ENCODE measurements at places on chromosomes 3 and 15. TPM values are rescaled to one million over a fixed set of nuclear protein-coding genes. Genes with fewer than 3 reads are reported as not detected.

DNA sequence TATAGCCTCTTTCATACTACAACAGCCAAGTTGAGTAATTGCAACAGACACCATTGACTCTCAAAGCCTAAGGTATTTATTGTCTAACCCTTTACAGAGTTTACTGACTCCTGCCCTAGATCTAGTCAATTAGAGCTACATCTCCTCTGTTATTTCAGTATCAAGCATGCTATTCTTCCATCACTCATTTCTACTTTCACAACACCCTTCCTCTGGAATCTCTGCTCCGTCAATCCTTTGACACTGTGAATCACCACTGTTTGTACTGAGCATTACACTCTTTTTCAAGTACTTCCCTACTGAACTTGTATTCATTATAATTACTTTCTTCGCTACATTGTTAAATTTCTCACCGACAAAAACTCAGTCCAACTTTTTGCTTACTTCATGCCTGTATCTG lies 121.8 kb downstream of the ZNF609 start:
- peak overlapping the region; percentile 53 for H3K27ac ChIP-seq
- H3K27me3 ChIP-seq = no peaks in the 10 kb centered on the region
- peaks cover 10% of the 10 kb centered on the region for H3K36me3 ChIP-seq
- DNase-seq = no peak
- no peak overlapping the region for H3K4me3 ChIP-seq
- peaks cover 26% of the 10 kb centered on the region for H3K4me1 ChIP-seq

DNA sequence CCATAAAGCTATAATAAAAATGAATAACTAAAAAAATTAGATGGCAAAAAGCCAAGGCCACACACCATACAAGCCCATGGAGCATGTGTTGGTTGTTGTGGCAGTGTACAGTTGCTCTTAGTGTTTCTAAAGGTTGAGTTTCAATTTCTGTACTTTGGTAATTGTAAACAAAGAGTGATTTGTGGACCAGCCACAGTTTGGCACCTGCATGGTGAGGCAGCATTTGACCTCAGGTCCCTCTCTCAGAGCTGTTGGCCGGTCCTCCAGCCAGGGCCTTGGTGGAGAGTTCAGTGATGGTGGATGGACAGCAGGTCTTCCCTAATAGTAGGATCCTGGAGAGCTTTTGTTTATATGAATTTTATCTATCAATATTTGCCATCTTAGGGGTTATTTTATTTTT lies 5.6 kb downstream of the ACAD9 start:
- no peak overlapping the region for H3K27ac ChIP-seq
- no peak for DNase-seq
- no peak overlapping the region for H3K4me3 ChIP-seq
- peaks cover 12% of the 10 kb centered on the region for H3K4me1 ChIP-seq
- peaks cover 15% of the 10 kb centered on the region for H3K36me3 ChIP-seq

- H3K27me3 ChIP-seq = no peaks in the 10 kb centered on the region
- peak overlapping the region; percentile 77 for H3K27ac ChIP-seq
- H3K36me3 ChIP-seq = peaks cover 29% of the 10 kb centered on the region
- peak overlapping the region; percentile 58 for H3K4me3 ChIP-seq
- peak; percentile 94 for DNase-seq
Measured at GRCh38 chr15:24823473-24823872, 131.3 kb upstream of the SNRPN start.

- no peak overlapping the region for H3K27ac ChIP-seq
- peaks cover 18% of the 10 kb centered on the region for H3K4me1 ChIP-seq
- no peaks in the 10 kb centered on the region for H3K27me3 ChIP-seq
- peaks cover 10% of the 10 kb centered on the region for H3K36me3 ChIP-seq
- H3K4me3 ChIP-seq = no peak overlapping the region
Measured at GRCh38 chr3:176905331-176905730, 292.0 kb downstream of the TBL1XR1 start.

DNA sequence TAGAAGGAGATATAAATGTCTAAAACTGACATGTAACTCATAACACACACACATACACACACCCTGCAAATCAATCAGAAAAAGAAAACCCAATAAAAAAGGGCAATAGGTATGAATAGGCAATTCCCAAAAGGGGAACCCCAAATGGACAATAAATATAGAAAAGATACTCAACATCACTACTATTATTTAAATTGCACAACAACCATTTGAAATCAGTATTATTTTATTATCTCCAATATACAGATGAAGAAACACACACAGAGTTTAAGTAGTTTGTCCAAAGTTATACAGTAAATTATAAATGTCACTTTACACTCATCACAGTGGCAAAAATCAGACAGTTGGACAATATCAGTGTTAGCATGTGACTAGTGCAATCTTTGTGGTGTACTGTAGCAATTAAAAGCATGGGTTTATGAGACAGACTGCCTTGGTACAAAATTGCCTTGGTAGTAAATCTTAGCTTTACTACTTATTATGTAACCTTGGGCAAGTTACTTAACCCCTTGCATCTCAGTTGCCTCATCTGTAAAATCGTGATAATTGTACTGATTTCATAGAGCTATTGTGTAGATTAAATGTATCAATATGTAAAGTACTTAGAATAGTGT lies 3.4 kb upstream of the FSTL1 start:
- peaks cover 24% of the 10 kb centered on the region for H3K4me1 ChIP-seq
- H3K27me3 ChIP-seq = no peaks in the 10 kb centered on the region
- H3K36me3 ChIP-seq = peaks cover 4% of the 10 kb centered on the region
- H3K4me3 ChIP-seq = no peak overlapping the region
- H3K27ac ChIP-seq = no peak overlapping the region

GRCh38 chr3:143128227-143128955 lies 8.8 kb downstream of the CHST2 start:
- DNase-seq = no peak
- no peak overlapping the region for H3K27ac ChIP-seq
- H3K4me1 ChIP-seq = peaks cover 12% of the 10 kb centered on the region
- no peak overlapping the region for H3K4me3 ChIP-seq
- H3K27me3 ChIP-seq = no peaks in the 10 kb centered on the region

DNA sequence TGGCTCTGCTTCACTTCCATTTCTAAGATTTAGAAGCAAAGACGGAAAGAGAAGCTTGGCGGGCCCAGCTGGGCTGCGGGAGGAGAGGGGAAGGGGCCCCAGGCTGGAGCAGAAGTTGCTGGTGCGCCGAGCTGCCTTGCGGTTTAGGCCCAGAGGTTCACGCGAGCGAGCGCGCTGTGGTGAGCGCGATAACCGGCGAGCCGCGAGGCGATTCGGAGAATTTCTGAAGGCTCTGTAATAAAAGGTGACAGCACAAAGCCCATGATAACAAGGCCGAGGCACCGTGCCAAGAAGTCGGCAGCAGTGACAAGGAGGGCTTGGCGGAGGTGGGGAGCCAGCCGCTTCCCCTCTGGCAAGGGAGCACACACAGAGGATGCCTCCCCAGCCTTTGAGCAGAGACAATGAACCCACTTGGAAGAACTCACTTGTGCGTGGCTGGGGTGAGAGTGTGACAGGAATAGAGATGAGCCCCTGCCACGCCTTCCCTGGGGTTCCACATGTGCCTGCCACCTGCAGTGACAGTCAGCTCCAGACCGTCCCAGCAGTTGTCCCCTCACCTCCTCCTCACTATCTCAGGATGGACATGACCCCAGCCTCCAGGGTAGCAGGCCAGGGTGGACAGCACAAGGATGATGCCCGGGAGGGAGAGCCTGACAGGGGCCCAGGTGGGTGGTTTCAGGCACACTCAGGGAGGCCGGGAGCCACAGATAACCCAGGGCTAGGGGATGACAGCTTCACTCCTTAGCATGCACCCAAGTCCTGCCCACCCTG lies 315.2 kb downstream of the UACA start:
- H3K4me1 ChIP-seq = peaks cover 32% of the 10 kb centered on the region
- H3K4me3 ChIP-seq = no peak overlapping the region
- H3K27me3 ChIP-seq = peaks cover 19% of the 10 kb centered on the region
- DNase-seq = no peak
- H3K36me3 ChIP-seq = no peaks in the 10 kb centered on the region
- no peak overlapping the region for H3K27ac ChIP-seq

- peaks cover 9% of the 10 kb centered on the region for H3K4me1 ChIP-seq
- H3K36me3 ChIP-seq = no peaks in the 10 kb centered on the region
- DNase-seq = no peak
- H3K27me3 ChIP-seq = peaks cover 35% of the 10 kb centered on the region
- H3K4me3 ChIP-seq = no peak overlapping the region
- no peak overlapping the region for H3K27ac ChIP-seq
Measured at GRCh38 chr15:75349851-75350588, 3.2 kb downstream of the NEIL1 start.

GRCh38 chr3:10602769-10603768 lies 97.7 kb upstream of the ATP2B2 start:
- H3K36me3 ChIP-seq = no peaks in the 10 kb centered on the region
- no peak overlapping the region for H3K27ac ChIP-seq
- DNase-seq = no peak
- H3K4me1 ChIP-seq = peaks cover 8% of the 10 kb centered on the region

Gene CA12
- total RNA-seq = 2.8 TPM

Gene TXNRD3
- total RNA-seq = 6.9 TPM

Gene BAHD1
- 49.1 TPM for total RNA-seq
